ENCODE measurements at places on chromosomes 2 and 18.

GRCh38 chr2:128375454-128375853, 56.8 kb upstream of the HS6ST1 start:
- DNase-seq: no peak

- DNase-seq: no peak
These were observed 8.6 kb downstream of the MREG start for GRCh38 chr2:216004697-216005283.

GRCh38 chr2:133569286-133569830, 1.1 kb upstream of the NCKAP5 start:
- DNase-seq: no peak

GRCh38 chr18:58887613-58887963, 22.9 kb downstream of the ZNF532 start:
- no peak for DNase-seq

- DNase-seq: no peak
These were observed 5.8 kb downstream of the KLHL30 start for GRCh38 chr2:238144262-238144661.

DNA sequence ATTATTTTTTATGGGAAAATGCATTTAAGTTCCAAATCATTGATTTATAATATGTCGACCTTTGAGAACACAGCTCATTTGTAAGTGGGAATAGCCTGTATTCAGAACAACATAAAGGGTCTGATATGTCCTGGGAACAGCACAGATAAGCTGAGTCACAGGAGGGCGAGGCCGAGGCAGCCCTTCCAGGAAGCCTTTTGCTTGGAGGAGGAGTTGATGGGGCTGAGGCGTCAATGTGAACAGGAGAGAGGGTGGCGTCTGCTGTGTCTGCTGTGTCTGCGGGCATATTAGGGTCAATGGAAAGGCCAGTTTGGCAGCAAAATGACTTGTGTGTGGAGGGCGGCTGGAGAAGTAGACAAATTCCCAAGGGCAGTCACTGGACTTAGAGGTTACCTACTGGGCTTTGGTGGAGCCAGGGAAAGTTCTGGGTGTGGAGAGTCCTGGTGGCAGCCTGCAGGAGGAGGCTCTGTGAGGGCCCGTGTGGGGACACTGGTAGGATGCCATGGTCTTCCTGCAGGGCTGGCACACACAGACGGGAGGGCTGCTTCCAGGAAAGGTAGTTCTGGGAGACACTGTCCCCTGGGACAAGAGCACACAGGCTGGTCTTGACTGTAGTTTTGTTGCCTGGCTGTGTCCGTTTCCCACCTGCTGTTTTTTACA, 128.1 kb downstream of the GLI2 start:
- no peak for DNase-seq

DNA sequence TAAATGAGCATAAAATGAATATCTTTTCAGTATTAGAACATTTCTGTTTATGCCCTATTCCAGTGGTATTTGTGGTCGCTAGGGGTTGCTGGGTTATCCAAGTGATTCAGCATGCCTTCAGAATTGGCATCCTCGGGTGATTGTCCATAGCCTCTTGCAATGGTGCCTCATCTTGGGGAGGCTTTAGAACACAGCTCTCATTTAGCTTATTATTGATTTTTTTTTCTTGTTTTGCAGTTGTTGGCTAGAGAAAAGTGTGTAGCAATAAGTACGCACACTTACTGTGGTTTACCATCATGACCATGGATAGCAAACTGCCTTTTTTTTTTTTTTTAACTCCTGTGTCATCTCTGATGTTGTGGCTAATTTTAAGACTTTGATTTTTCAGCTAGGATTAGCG, 33.6 kb downstream of the PLEKHA3 start:
- no peak for DNase-seq

DNA sequence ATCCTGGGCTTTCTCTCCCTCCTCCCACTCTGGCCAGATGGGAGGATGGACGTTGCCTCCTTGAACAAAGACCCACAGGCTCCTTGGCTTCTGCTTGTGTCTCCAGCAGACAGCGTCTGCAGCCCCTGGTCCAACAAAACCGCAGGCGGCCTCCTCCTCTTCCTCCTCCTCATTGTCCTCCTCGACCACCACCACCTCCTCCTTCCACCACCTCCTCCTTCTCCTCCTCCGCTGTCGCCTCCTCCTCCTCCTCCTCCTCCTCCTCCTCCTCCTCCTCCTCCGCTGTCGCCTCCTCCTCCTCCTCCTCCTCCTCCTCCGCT, 45.7 kb upstream of the ALPP start:
- no peak for DNase-seq

- no peak for DNase-seq
These were observed 257.6 kb downstream of the CYP26B1 start for GRCh38 chr2:71889759-71890684.

- DNase-seq: no peak
These were observed 55.9 kb downstream of the E2F6 start for GRCh38 chr2:11410101-11410500.

DNA sequence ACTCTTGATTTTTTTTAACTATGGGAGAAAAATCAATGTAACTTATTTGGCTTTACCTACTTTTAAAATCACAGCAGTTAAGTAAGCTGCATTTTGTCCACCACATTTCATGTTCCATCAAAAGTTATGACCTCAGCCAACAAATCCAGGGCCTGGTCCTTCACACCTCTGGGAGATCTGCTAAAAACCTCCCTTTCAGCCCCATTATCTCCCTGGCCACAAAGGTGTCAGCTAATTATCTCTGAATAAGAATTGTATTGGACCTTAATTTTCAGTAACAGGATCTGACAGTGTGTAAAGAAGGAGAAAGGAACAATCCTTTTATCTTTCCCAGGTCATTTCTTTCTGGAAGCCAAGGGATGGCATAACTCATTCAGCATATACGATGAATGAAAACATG, 359.3 kb downstream of the TMEM182 start:
- no peak for DNase-seq

- no peak for DNase-seq
These were observed 864 bp upstream of the MYL12A start for GRCh38 chr18:3246635-3247239.

DNA sequence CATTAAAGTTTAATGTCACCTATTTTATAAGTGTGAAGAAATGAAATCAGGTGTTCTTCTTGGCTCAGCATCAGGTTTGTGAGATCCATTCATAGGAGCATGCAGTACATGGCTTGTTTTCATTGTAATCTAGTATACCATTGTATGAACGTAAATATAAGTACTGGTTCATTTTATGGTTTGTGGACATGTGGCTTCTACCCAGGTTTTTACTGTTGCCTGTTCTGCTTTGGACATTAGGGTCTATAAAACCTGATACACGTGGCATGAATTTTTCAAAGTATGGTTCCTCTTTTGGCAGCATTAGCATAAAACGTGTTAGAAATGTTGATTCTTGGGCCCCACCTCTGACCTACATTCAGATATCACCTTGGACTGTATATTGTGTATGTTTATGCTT, 175.5 kb downstream of the PRPF40A start:
- DNase-seq: no peak

DNA sequence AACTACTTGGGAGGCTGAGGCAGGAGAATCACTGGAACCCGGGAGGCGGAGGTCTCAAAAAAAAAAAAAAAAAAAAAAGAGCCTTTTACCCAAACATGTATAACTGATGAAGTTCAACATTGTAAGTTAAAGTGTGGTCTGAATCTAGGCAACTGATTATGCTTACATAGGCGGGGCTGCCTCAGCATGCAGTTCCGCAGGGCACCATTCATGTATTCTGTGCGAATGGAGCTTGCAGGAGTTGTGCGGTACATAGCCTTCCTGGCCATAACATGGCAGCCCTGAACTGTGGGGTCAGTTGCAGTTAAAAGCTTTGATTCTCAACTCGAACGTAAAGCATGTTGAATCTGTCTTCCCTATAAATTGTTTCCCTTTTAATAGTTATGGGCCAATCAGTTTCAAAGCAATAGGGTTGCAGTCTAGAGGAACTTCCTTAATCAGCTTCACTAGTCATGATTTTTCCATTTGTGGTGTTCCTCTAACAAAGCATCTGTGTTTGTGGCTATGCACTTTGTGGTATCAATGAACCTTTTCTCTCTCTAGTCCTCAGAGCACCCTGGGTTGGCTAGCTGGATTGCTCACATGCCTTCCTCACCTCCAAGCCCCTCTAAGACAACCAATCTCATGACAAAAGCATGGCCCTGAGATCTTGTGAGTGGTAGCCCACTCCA, 30.6 kb upstream of the CEP68 start:
- no peak for DNase-seq

- DNase-seq: no peak
These were observed 112.1 kb downstream of the DOCK10 start for GRCh38 chr2:224930124-224930523.

- DNase-seq: no peak
These were observed 261.6 kb downstream of the ZNF516 start for GRCh38 chr18:76233406-76233805.

GRCh38 chr2:215419113-215419512, 16.8 kb downstream of the FN1 start:
- DNase-seq: no peak

DNA sequence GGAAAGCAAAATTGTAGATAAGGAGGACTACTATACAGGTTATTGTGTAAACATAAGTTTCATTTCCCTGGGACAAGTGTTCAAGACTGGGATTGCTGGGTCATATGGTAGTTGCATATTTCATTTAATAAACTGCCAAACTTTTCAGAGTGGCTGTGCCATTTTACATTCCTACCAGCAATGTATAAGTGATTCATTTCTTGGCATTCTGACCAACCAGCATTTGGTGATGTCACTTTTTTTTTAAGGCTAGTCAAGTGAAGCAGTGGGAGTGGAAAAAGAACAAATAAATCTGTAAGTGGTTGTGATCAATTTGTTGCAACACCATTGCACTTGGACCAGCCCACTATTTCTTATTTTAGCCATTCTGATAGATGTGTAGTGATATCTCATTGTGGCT, 5.2 kb upstream of the CHCHD5 start:
- no peak for DNase-seq

- DNase-seq: no peak
These were observed 29.0 kb upstream of the ZFP36L2 start for GRCh38 chr2:43255296-43255910.

DNA sequence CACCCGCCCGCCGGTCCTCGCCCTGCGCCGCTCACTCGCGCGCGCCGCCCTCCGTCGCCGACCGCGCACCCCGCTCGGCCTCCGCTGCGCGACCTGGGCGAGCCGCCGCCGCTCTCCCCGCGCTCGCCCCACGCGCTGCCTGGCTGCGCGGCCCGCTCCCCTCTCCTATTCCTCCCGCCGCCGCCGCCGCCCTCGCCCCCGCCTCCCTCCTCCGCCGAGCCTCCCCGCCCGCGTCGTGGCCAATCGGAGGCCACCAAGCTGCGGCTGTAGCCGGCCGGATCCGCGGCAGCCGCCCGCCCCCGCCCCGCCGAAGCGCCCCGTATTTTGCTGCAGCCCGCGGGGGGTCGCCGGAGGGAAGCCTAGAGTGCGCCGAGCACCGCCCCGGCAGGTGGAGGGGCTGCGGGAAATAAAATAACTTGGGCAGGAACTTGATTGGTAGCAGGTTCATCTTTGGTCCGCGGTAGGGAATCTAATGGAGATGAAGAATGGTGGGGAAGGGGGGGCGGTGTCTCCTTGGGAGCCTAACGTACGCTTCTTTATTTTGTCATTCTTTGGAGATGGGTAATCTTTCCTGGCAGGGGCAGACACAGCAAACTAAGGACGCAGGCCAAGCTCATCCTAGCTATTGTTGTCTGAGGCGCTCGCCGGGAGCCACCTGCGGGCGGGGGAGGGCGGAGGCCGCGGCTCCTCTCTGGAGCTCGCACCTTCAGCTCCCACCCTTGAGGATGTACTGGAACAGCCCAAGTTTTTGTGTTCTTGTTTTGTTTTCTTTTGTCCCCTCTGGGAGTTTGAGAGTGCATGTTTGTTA, 1.1 kb upstream of the CDH2 start:
- DNase-seq: peak; percentile 83

- DNase-seq: peak; percentile 70
These were observed 26.9 kb upstream of the KCTD1 start for GRCh38 chr18:26574958-26575864.

GRCh38 chr2:182393270-182393760, 33.5 kb downstream of the PDE1A start:
- no peak for DNase-seq

- no peak for DNase-seq
These were observed 49.4 kb upstream of the MCFD2 start for GRCh38 chr2:46964835-46965560.

GRCh38 chr2:128449226-128450061, 130.8 kb upstream of the HS6ST1 start:
- peak; percentile 31 for DNase-seq

DNA sequence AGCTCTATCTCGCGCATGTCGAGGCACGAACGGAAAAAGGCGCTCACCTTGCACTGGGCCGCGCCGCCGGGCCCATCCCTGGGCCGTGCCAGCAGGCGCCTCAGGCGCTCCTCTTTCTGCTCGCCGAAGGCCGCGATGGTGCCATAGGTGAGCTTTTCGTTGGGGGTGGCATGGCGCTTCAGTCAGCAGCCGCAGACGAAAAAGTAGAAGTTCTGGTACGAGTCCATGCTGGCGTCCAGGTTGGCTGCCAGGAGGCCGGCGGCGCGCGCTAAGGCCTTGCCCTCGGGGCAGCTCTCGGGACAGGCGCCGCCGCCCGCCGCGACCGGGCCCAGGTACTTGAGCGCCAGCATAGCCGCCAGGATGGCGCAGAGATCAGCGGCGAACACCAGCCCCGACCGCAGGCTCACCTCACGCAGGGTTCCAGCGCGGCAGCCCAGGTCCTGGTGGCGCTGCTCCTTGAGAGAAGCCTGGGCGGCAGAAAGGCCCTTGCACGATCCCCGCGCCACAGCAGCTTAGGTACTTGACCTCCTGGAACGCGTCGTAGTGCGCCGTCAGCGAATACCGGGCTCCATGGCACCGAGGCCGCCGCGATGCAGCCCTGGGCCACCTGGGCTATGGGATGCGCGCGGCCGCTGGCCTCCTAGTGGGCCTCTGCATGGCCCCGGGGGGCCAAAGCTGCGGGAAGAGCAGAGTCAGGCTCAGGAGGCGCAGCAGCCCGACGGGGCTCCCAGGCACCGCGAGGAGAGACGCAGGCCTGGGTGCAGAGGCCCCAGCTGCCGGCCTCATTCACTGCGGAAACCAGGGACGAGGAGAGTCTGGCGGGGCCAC, 12.8 kb downstream of the ALPG start:
- DNase-seq: peak; percentile 64

- DNase-seq: no peak
These were observed 88.2 kb upstream of the MCFD2 start for GRCh38 chr2:47003641-47004427.

GRCh38 chr18:4078246-4078645, 376.9 kb downstream of the DLGAP1 start:
- no peak for DNase-seq

DNA sequence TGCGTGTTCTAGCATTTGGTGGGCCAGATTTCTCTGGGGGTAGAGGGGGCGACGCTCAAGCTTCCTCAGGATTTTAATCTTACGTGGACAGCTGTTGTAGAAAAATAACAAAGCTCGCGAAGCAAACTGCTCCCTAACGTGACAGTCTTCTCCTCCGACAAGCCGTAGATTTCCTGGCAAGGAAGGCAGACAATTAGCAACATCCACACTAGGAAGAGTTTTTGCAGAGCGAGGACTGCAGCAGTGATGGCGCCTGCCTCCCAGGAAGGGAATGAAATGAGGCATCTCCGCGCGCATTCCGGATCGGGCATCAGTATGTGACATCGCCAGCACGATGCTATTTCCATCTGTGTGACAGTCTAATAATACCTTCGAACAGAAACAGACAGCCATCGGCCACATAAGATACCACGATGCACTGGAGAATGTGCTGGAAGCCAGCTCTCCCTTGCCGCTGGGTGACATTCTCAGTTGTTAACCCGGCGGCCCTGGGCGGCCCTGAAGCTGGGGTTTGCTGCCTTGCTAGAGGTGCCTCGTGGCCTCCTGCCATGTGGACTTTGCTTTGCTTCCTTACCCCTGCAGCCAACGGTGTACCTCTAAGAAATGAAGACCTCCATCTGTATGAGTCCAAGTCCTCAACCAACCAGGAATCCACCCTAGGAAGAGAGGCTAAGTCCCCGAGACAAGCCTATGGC, 101.8 kb upstream of the AGAP1 start:
- no peak for DNase-seq
